ENCODE measurements at places on chromosomes 7 and 10.

- no peak for DNase-seq
Measured at GRCh38 chr7:37262181-37262580, 186.5 kb downstream of the ELMO1 start.

DNA sequence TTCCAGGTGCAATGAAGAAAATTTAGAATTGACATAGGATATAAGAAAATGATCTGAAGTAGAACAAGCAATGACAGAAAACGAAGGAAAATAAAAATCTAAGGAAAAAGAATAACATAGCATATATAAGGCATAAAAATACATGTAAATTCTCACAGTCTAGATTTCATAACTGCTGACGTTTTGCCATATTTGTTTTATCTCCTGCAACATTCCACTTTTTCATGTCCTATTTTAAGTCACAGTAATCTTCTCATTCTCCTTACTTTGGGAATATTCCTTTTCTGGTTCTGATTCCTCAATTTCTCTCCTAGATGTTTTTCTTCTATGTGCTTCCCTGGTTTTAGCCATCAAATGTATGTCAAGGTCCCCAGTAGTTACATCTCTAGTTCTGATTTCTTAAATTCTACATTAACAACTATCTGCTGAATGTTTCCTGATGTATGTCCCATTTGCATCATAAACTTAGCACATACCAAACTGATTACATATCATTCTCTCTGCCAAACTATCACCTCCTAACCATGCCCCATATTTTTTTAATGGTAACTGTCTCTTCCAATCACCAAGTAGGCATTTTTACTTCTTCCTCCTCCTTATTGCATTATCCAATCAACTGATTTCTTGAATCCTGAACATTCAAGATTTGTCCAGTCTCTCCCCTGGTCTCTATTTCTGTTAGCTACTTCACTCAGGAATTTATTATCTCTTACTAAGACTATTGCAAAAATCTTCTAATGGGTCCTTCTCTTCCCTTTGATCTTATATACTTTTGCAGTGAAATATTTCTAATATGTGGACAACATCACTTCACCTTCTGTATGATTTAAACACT lies 171.3 kb downstream of the DNAJC1 start:
- no peak for DNase-seq

DNA sequence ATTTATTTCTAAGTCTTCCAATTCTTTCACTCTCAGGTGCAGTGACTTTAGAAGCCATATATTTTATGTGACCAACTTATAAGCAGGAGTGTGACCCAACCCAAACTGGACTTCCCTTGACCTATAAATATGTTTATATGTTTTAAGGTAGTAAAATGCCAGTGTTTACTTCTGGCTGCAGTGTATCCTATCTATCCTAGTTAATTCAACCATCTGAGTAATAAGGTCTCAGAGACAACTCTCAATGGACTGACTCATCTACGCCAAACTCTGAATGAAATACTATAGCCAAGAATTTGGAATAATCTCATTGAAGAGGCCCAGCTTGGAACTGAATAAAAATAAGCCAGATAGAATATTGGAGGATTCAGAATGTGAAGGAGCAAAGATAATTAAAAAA lies 544.5 kb upstream of the SORCS1 start:
- no peak for DNase-seq

DNA sequence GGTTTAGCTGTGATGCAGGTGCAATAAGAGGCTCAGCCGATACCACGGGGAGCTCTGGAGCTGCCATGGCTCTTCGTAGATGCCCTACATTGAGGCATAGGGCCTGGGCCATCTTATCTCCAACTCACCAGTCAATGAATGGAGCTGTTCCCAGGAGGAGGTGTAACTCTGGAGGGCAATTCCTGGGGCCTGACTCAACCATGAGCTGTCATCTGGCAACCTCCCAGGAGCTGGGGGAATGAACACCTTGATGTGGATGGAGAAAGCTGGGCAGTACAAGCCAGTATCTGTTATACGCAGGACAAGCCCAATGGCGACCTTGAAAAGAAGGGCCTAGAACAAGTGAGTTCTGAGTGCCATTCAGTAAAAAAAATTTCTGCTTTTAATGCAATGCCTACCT lies 224.0 kb upstream of the PLXDC2 start:
- DNase-seq = no peak

- DNase-seq = no peak
Measured at GRCh38 chr10:106863549-106863948, 301.0 kb downstream of the SORCS1 start.

- DNase-seq = no peak
Measured at GRCh38 chr10:102274062-102274461, 28.7 kb downstream of the GBF1 start.

DNA sequence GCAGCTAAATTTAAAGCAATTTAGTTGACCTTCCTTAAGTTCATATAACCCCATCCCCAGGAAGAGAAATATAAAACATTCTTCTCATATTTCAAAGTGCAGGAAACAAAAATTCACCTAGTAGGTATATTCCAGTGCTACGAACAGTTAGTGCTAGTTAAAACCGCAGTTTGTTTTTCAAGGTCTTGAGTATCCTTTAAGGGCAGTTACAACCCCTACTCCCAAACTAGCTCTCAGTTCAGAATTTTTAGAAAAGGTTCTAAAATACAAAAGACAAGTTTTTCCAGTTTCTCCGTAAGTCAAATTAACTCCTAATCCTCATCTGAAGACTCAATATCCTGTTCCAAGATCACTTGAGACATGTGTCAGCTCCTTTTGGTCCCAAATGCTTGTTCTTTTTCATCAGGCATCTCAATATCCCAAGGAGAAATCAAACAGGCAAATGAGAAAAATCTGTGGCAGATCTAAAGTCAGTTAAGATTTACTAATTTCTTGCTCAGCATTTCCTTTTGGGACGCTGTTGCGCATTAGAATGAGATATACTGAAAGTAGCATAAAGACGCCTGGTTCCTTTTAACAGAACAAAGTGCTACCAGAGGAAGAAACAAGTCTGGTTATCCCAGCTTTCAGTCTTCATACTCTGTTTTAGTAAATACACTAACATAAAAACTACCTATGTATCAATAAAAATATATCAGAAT lies 51.8 kb downstream of the ARHGAP12 start:
- DNase-seq = no peak

- DNase-seq = no peak
Measured at GRCh38 chr10:5647507-5648240, 18.7 kb downstream of the ASB13 start.

- no peak for DNase-seq
Measured at GRCh38 chr10:51097546-51097945, 23.3 kb downstream of the PRKG1 start.

DNA sequence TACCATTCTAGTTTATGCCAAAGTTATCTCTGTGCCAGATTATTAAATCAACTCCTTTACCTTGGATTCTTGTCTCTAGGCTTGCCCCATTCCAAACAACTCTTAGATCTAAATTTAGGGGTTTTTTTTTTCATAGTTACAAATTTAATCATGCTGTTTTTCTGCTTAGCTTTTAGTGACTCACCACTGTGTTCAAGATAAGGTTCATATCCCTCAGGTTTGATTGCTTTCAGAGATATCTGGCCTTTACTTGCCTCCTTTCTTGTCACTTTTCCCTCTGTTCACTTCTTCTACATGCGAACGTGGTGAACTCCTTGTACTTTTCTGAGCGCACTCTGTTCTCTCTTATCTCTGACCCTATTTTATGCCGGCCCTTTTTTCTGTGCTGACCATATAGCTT lies 78.2 kb downstream of the VPS50 start:
- DNase-seq = no peak

DNA sequence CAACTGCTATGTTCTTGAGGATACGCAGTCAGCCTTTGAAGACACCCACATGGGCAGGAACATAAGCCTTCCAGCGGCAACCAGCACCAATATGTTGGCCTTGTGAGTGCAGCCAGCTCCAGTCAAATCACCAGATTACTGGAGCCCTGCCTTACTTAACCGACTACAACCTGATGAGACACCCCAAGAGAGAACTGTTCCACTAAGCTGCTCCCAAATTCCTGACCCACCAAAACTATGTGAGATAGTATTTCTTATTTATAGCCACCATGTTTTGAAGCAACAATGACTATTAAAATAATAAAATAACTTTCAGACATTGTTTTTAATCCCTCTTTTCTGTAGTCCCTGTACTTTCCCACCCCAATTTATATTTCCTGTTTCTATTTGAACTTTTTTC lies 179.6 kb downstream of the ADK start:
- no peak for DNase-seq

DNA sequence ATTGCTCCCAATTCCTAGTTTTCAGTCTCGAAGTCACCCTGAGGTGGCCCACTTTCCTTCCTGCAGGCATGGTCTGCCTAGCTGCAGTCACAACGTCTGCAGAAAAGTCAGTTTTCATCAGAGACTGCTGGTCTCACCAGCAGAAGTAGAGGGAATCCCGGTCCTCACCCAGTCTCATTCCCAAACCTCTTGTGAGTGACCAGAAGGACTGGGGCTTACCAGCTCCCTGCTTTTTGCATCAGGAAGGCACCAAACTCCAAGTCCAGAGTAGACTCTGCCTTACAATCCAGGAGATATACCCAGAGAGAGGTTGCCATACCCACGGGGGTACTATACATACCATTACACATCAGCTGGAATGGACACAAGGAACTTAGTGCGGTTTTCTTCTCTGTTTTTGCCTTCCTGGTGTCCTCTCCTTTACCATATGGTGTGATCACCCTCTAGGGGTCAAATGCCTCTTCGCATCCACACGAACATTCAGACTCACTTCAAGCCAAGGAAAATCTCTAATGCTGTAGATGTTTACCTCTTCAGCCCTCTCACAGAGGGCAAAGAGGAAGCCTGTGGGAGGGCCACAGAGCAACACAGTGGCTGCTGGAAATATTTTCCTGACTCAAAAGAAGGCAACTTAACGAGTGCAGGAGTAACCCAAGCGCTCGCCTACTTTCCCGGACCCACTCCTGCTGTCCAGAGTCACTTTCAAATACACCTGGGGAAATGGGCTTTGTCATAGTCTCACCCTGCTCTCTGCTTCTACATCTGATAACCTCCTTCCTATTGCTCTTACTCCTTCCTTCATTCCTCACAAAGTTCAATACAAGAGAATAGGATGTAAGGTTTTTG lies 220.9 kb downstream of the C7orf25 start:
- no peak for DNase-seq

DNA sequence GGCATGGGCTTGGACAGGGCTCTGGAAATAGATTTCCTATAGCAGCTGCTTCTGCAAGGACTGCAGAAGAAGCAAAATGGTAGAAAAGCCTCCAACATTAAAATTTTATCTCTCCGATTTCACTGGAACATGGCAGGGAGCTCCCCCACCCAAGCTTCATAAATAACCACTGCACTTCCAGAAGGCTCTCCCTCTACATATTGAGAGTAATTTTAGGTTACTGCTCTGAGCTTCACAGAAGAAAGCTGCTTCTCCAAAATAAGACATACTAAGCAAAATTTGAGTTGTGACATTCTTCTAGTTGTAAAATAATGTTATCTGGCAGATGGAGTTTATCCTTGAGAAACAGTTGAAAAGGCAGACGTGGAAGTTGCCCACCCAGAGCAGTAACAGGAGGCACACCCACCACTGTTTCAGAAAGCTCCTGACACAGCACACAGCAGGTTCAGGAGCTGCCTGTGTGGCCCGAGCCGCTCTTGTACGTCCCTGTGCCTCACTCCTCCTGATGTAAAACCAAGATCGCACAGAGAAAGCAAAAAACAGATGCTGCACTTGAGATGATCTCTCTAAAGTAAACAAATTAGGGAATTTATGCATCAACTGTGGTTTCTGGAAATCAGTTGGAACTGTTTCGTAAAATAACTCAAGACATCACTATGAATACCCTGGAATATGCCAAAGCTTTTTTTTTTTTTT lies 621.0 kb downstream of the PARD3 start:
- DNase-seq = no peak

GRCh38 chr10:108241166-108241565 lies 1076.7 kb upstream of the SORCS1 start:
- no peak for DNase-seq

DNA sequence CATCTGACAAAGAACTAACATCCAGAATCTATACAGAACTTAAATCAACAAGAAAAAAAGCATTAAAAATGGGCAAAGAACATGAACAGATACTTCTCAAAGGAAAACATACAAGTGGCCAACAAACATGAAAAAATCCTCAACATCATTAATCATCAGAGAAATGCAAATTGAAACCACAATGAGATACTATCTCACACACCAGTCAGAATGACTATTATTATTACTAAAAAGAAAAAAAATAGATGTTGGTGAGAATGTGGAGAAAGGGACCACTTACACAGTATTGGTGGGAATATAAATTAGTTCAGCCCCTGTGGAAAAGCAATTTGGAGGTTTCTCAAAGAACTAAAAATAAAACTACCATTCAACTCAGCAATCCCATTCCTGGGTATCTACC lies 89.1 kb upstream of the ADO start:
- DNase-seq = no peak

DNA sequence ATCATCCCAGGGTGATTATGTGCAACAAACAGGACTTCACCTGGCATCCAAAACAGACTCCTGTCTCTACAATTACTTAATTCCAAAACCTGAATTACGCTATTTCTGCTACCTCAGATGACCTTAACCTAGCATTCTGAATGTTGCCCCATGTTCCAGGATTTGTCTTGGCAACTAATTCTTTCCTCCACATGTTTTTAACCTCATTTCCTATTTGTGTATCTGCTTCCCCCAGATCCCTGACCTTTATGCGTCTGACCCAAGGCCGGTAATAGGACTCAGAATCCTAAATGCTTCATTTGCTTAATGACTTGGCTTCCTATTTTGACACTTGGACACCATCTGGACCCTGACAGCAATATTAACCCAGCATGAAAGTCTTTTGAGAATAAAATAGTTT lies 8.7 kb upstream of the ING3 start:
- DNase-seq = no peak

DNA sequence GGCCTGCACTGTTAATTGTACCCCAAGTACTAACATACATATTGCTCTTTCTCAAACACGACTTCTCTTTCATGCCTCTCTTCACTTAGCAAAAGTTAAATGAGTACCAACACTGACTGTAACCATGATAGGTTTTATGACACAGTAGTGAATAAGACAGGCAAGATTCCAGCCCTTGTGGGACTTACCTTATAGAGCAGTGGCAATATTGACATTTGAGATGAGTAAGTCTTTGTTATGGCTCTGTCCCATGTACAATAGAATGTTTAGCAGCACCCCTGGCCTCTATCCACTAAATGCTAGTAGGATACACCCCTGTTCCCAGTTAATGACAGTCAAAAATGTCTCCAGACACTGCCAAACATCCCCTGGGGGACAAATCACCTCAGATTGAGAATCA lies 11.9 kb upstream of the COL1A2 start:
- DNase-seq = no peak
